Head of caudate nucleus (tissue), 42 donors: ENCODE measurements at places on chromosomes 16 and 17.

- DNase-seq = peak; percentile 84
Measured at GRCh38 chr17:21452377-21453143, 76.4 kb downstream of the KCNJ12 start.

- peak; percentile 39 for DNase-seq
Measured at GRCh38 chr16:16021988-16022682, 72.7 kb downstream of the ABCC1 start.

DNA sequence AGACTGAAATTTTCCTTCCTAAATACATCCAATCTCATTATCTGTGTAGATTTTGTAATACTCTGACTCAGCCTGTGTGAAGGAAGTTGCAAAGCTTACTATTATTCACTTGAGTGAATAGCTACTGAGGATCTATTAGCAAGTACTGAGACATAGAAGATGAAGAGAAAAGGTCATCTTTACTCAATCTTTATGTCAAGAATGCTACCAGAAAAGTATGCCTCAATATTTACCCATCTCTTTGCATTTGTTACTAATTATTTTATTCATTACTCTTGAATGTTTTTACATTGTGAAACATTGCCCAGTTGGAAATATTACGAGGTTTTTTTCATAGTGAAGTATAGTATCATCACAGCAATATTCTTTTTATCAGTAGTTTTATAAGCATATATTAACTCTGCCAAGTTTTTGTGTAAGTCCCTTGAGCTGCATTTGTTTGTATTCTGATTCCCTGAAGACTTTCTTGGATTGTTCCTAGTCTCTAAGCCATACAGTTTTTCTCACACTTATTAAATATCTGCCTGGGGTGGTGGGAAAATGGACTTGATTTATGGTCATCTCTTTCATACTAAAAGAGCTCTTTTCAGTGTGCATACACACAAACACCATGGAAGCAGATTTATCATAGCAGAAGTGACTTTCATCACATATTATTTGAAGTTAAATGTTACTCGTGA lies 110.4 kb downstream of the MRTFB start:
- DNase-seq = no peak

- DNase-seq = no peak
Measured at GRCh38 chr16:88789594-88789993, 4.6 kb upstream of the PIEZO1 start.

- no peak for DNase-seq
Measured at GRCh38 chr17:42049834-42050392, 488 bp downstream of the C17orf113 start.

- no peak for DNase-seq
Measured at GRCh38 chr16:66539623-66540469, 10.1 kb downstream of the TK2 start.

DNA sequence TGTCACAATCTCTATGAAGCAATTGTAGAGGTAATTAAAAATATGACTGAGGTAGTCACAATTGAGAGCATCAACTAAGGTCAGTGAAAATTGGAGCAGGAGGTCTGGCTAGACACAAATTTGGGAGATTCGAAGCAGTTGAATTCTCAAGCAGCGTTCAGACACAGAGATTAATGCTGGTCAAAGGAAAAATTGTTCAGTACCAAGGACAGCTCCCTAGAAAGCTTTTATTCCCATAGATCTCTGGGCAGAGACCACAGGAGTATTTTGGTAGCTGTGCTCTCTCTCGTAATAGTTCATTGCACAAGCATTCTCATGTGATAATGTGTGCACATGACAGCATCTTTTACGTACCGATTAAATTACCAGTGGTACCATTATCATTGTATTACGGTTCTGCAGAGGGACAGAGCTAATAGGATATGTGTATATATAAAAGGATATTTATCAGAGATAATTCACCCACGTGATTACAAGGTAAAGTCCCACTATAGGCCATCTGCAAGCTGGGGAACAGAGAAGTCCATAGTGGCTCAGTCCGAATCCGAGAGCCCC lies 387.5 kb upstream of the HSBP1 start:
- no peak for DNase-seq
